Bronchial epithelial cell (primary cell): ENCODE measurements at places on chromosomes 7 and 10. TPM values are rescaled to one million over a fixed set of nuclear protein-coding genes. Genes with fewer than 3 reads are reported as not detected.
A peak's percentile ranks its signal among the peaks of the same experiment; 100 is the strongest.

ZNF12 gene
- total RNA-seq = 12.6 and 16.4 TPM in 2 replicates

CBLL1 gene
- 9.0 and 12.3 TPM in 2 replicates for total RNA-seq

CXCL12 gene
- total RNA-seq = under 0.01 and 1.3 TPM in 2 replicates

DNA sequence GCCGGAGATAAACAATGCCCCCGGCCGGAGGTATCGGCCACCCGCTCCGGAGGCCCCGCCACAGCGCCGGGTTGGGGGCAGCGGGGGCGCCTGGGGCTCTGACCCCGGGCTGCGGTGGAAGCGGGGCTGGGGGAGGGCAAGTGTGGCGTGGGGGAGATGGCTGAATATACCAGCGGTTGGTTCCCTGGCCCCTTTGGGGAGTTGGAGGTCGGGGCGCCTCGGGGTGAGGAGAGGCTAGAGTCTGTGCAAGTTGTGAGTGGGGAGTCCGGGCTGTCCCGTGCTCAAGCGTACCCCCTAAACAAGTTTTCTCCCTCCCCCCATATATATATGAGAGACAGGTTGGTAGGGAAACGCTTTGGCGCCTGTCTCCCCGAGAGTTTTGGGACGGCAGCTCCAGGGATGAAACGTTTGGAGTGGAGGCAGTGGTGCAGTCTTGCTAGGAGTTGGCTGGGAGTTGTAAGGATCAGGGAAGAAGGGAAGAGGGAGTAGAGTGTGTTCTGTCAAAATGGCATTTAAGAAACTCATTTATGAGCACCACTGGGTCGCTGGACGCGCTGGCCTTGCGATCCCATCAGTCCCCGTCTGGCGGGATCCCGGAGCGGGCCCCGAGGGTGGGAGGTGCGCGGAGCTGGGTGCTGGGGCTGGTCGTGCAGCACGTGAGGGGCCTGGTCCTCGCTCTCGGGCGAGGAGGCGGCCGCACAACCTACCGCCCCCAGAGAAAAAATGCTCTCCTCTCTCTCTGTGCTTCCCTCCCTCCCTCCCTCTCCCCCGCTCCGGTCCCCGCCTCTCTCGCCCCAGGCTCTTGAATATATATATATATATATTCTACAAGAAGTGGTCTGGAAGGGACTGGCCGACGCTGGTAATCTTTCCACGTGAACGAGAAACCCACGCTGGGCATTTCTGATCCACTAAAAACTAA lies 1.1 kb downstream of the TET1 start:
- DNase-seq = no peak

- DNase-seq = no peak
Observed at GRCh38 chr10:125265579-125265955, 105.2 kb upstream of the CTBP2 start.

DNA sequence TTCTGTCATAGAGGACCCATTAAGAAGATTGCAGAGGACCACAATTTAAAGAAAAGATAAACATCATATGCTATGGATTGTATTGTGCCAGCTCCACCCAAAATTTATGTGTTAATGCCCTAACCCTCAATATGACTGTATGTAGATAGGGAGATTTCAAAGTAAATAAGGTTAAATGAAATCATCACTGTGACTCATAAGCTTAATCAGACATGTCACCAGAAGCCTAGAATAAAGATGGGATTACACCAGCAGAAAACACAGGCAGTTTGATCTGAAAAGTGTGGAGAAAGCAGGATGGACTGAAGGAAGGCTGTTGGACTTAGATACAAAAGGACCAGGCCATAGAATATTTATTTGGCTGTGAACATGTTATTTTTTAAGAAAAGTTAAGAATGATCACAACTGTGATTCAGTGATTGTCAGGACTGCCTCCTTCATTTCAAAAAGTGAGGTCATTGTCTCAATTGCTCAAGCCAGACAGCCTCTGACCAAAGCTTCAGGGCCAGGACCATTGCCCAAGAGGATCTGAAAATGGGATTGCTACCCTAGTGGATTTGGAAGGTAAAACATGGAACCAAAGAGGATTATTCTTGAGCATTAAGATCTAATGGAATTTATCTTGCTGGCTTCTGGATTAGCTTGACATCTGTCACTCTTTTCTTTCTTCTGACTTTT lies 270.8 kb upstream of the POM121L12 start:
- peak; percentile 76 for DNase-seq

DNA sequence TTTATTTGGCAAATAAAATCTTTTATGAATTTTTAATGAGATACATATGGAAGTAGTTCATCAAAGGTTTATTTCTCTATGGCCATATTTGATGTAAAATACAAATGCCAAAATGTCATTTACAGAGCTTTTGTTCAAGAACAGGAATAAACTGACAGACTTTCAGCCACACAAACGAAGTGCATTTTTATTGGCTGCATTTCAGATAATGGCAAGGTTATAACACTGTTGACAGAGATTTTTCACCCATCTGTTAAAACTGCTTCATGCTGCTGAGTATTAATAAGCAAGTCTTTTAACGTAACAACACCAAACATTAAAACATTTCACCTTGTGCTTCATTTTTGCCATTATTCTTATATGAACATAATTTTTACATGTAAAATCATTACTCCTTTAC lies 254.4 kb downstream of the ANKRD7 start:
- no peak for DNase-seq

GRCh38 chr10:86162036-86162435 lies 204.6 kb downstream of the GRID1 start:
- DNase-seq = no peak

DNA sequence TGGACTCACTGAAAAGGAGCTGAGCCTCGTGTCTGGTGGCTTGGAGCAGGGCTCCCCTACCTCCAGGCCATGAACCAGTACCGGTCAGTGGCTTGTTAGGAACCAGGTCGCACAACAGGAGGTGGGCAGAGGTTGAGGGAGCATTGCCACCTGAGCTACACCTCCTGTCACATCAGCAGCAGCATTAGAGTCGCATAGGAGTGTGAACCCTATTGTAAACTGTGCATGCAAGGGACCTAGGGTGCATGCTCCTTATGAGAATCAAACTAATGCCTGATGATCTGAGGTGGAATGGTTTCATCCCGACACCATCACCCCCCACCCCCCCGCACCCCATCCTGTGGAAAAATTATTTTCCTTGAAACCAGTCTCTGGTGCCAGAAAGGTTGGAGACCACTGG lies 50.4 kb downstream of the TSPAN15 start:
- no peak for DNase-seq

- peak; percentile 85 for DNase-seq
Observed at GRCh38 chr7:40720416-40720815, 585.6 kb downstream of the SUGCT start.

DNA sequence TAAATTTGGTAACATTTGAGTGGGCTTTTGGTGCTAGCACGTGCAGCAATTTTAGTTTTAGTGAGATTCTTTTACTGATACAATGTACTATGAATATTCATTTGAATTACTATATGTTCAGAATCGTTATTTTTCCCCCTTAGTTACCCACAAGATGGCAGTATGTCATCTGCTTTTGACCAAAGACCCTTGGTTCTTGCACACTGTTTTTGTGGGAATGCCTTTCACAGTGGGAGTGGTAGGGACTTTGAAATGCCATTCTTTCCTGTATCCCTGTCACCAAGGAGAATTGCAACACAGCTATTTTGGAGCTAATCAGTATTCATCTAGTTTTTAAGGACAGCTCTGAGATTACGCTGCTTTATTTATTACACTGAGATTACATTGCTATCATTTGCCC lies 40.6 kb downstream of the SEC23IP start:
- no peak for DNase-seq

GRCh38 chr7:26284995-26285632 lies 6.5 kb upstream of the SNX10 start:
- DNase-seq = peak; percentile 67

GRCh38 chr7:36300696-36301350 lies 88.8 kb upstream of the ANLN start:
- DNase-seq = no peak

GRCh38 chr7:43470110-43470509 lies 112.8 kb upstream of the STK17A start:
- DNase-seq = no peak
